Lung microvascular endothelial cell (primary cell): ENCODE measurements at places on chromosomes 16 and 17.
A peak's percentile ranks its signal among the peaks of the same experiment; 100 is the strongest.

GRCh38 chr17:70104791-70105523 lies 29.9 kb downstream of the KCNJ16 start:
- no peak for DNase-seq

GRCh38 chr17:44543905-44544523 lies 13.3 kb upstream of the FZD2 start:
- DNase-seq: no peak

GRCh38 chr16:11183951-11184350 lies 72.1 kb downstream of the SOCS1 start:
- no peak for DNase-seq

DNA sequence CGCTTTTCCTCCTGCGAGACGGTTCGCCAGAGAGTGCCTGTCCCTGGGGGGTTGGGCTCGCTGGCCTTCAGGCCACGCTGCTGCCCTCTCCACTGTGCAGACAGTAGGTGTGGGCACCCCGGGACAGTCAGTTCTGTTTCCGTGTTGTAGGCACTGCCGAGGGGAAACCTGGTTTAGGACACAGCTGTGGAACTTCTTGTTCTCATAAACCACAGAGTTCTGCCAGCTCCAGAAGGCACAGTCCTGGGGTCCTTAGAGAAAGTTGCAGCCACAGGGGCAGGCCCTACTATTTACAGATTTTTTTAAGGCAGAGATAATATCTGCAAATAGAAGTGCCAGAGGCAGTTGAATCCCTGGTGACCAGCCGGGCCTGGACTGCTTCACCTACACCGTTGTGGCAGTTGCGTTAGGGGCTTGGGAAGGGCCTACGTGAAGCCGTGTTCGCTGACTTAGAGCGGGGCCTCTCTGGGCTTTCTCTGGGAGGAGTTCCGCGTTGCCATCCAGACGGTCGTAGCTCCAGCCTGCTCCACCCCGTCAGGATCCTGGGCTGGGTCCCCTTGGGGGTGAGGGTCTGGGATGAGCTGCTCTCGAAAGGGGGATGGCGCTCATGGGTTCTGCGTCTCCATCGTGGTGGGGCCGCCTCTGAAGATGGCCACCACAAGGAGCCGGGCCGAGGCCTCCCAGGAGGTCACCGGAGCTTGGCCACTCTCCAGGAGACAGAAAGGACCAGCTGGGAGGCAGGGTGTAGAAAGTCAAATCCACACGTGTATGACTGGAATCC lies 126.3 kb downstream of the BANP start:
- DNase-seq: no peak

DNA sequence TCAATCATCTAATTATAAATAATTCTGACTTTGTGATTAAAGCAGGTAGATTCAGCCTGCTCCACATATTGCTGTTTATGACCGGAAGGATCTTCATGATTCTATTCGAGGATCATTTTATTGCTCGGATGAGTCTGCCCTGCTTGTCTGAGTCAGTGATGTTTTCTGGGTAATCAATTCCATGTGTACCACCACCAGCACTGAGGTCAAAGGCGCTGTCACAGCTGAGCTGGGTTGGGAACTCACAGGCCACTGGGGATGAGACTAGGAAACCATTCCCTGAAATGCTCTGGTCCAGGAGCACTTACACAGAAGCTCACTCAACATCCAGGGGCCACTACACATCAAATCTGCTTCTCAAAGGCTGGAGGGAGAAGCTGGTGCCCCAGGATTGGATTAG lies 30.4 kb upstream of the ERN1 start:
- no peak for DNase-seq

DNA sequence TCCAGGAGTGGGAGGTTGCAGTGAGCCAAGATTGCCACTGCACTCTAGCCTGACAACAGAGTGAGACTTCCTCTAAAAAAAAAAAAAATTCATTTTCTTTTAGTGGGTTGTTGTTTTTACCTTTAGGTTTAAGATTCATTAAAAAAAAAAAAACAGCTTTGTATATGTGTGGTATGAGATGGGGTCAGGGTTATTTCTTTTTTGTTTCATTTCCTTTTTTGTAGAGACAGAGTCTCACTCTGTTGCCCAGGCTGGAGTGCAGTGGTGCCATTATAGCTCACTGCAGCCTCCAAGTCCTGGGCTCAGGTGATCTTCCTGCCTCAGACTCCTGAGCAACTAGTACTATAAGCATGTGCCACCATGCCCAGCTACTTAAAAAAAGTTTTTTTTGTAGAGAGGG lies 47.0 kb downstream of the BCAS3 start:
- DNase-seq: no peak

- DNase-seq: no peak
Measured at GRCh38 chr17:50465635-50466034, 3.0 kb downstream of the CHAD start.

DNA sequence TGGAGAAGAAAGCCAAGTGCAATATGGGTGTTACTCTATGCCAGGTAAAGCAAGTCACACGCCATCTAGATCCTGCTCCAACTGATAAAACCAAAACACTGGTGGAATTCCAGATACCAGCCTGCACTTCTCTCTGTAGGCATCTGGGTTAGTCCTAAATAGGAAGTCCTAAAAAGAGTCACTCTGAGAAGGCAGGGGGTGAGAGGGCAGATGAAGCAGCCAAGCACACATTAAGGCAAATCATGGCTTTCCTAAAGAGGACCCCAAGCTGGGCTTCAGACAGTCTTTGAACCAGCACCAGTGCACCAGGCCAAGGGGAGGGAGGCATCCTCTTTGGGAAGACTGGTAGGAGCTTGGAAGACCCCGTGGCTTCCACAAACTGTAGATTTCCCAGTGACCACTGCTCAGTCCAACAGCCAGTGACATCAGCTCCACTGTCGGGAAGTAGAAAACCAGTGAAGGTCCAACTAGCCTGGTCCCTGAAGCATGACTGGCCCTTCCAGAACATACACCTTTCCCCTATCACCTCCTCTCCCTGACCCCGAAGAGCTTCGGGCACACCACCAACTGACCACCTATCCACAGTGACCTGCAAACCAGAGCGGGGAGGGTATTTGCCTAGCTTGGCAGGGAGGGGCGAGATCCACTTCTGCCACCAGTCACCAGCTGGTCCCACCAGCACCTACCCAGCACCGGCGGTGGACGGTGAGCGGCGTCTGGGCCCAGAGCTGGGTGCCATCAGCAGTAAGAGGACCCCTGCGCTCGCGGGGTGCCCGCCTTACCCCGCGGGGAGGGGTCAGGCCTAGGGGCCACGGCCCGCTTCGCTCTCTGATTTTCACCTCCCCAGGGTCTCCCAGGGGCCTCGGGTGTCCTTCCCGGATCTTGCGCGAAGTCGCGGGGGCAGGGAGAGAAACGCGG lies 1.0 kb downstream of the LITAF start:
- no peak for DNase-seq

DNA sequence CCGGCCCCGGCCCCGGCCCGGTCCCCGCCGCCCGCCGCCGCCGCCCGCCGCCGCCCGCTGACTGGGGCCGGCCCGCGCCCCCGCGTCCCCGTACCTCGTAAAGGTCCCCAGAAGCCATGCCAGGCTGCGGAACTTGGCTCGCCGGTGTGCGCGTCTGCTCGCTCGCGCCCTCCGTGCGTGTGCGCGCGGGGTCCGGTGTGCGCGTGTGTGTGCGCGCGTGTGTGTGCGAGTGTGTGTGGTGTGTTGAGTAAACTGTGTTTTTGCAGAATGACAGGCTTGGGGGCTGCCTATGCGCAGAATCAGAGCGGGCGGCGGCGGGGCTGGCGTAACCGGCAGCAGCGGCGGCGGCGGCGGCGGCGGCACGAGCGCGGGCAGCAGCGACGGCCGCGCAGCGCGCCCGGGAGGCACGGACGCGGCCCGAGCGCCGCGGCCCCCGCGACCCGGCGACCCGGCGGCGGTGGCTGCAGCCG lies 307 bp downstream of the CDYL2 start:
- DNase-seq: peak; percentile 84

GRCh38 chr16:81767987-81768592 lies 11.0 kb upstream of the PLCG2 start:
- no peak for DNase-seq

GRCh38 chr16:14549789-14550153 lies 80.3 kb downstream of the PARN start:
- DNase-seq: peak; percentile 55

DNA sequence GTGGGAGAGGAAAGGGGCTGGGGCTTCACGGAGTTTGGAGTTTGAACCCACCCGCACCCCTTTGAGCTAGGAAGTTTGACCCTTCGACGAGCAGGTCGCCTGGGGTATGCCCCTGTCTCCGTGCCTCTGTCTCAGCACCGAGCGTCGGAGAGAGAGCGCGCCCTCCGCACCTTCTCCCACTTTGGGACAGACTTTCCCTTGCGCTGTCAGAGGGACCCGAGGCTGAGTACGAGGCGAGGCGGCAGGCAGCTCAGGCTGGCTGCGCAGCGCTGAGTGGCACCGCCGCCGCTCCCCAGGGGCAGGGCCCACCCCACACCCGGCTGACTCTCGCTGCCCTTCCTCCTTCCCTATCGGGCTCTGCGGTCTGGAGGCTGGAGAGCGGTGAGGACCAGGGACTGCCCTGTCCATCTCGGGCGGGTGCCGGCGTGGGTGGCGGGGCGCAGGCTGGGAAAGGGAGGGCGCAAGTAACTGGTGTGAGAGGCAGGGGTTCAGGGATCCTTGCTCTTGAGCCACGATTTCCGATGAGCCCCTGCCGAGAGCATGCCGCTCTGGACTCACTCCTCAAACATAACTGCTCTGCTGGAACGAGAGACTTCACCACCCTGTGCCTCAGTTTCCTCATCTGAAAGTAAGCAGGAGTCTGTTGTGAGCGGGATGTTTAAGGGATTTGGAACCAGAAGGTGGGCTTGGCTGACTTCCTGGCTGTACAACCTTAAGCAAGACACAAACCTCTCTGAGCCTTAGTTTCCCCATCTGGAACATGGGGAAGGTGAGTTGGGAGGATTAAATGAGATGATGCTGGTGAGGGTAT lies 981 bp downstream of the BEAN1 start:
- DNase-seq: no peak

DNA sequence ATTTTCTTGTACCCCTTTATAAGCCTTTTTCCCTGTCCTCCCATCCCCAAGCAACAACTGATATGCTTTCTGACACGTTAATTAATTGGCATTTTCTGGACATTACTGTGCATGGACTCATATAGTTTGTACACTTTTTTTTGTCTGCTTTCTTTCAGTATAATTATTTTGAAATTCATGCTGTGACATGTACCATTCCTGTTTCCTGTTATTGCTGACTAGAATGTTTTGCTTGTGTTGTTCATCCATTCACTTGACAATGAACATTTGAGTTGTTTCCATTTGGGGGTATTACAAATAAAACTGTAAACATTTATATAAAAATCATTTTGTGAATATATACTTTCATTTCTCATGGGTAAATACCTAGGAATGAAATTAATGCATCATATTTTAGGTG lies 50.6 kb downstream of the RBBP6 start:
- peak; percentile 41 for DNase-seq

DNA sequence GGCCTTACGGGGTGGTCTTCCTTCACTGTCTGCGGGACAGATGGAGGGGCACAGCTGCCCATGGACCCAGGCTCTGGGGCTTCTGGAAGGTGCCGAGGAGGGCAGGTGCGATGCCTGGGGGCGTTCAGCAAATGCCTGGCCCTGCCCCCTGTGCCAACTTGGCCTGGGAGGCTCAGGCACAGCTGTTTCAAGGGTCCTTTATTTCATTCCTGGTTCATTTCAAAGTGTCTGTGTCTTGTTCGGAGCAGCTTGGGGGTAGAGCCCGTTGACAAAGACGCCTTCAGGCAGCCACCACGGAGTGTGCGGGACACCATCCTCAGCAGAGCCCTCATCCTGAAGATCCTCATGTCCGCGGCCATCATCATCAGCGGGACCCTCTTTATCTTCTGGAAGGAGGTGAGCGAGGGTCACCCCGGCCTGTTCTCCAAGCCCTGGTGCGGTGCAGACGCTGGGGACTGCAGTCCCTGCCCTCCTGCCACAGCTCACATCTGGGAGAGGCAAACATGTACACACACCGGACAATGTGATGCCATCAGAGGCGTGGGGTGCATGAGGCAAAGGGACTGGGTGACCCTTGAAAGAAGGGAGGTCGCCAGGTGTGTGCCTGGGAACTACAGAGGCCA lies 43.9 kb downstream of the MEAK7 start:
- DNase-seq: no peak

DNA sequence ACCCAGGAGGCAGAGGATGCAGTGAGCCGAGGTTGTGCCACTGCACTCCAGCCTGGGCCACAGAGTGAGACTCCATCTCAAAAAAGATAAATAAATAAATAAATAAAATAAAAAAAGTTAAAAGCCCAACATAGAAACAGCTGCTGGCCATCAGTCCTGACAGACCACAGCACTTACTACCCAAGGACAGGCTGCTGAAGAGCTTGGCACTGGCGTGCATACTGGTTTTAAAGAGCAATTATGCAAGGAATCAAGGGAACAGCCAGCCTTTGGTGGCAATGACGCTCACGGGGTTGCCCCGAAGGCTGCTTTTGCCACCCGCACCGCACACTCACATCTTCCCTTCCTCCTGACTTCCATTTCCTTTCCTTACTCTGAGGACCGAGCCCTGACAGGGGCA lies 4.2 kb downstream of the PLD6 start:
- no peak for DNase-seq

- peak; percentile 68 for DNase-seq
Measured at GRCh38 chr17:82782657-82783207, 30.9 kb downstream of the TBCD start.

DNA sequence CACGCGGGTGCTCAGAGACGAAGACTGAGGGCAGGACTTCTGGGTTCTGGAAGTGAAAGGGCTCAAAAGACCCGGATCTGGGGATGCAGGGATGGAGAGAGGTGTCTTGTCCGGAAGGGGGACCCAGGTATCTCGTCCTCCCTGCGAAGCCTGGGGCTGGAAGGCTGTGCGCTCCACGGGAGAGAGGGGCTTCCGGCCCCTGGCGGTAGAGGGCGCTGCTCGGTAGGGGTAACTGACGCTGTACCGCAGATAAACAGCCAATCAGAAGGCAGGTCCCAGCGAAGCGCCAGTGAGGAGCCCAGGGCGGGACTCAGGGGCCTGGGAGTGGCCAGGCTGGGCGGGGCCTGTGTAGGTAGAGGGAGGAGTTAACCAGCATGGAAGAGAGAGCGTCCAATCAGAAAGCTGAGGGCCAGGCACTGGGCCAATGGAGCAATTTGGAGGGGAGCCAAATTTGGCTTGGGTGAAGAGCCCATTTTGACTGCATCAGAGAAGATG lies 804 bp downstream of the TGFB1I1 start:
- DNase-seq: peak; percentile 95

DNA sequence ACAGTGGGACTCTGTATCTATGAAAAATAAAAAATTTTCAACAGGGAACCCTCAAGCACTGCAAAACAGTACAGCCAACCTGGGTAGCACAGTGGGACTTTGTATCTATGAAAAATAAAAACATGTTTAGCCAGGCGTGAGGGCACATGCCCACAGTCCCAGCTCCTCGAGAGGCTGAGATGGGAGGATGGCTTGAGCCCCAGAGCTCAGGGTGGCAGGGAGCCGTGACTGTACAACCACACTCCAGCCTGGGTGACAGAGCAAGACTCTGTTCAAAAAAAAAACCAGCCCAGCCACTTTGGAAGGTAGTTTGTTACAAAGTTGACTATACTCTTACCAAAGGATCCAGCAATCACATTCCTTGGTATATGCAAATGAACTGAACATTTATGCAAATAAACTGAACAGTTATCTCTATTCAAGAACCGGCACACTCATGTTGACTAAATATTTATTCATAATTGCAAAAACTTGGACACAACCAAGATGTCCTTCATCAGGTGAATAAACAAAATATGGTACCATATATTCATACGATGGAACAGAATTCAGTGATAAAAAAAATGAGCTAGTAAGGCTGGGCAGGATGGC lies 5.2 kb downstream of the RPH3AL start:
- no peak for DNase-seq
